ENCODE measurements at places on chromosomes 6 and 20. TPM values are rescaled to one million over a fixed set of nuclear protein-coding genes. Genes with fewer than 3 reads are reported as not detected.

GRCh38 chr20:37864298-37864697 is 38.6 kb upstream of the VSTM2L start:
- DNase-seq = no peak

CRISP2 gene
- total RNA-seq = not detected

PNPLA1 gene
- total RNA-seq = 0.26 TPM

GRCh38 chr6:14177413-14178082 is 60.0 kb downstream of the CD83 start:
- peak; percentile 7 for DNase-seq

DNA sequence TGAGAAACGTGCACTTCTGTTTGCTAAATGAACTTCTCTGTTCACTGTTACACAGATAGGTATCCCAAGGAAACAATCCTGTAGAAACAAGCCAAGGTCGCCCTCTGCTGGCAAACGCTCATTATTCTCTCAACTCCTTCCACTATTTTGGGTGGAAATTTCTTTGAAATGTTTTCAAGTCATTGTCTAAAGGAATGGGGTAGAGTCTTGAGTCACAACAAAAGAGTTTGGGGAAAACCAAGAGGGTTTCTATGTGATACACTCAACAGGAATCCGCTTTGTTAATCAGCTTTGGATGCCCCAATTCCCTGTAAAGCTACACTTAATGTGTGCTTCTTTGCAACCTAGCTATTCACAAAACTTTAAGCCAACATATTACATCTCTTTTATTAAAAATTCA is 4.6 kb upstream of the RAE1 start:
- peak; percentile 69 for DNase-seq

DNA sequence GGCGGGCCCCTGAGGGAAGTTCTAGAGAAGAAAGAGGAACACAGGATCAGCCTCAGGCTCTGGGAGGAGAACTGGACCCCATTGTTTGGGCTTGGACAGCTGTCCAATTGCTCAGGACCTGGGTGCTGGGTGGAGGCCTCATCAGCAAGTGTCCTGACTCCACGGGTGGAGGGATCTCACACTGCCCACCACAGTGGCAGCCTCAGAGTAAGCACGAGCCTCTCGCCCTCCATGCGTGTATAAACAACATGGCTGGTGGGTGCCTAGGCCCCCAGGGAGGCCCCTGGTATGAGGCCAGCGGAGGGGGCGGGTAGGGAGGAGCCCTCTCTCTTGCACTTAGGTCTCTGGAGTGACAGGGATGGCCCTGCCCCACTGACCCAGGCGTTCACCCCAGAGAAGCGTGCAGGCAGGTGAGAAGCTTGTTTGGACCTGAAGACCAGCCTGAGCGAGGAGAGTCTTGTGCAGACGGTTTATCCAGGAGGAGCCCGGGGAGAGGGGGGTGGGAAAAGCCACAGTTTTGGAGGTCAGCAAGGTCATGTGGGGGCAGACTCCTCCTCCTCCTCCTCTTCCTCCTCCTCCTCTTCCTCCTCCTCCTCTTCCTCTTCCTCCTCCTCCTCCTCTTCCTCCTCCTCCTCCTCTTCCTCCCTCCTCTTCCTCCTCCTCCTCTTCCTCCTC is 41.9 kb upstream of the BHLHE23 start:
- no peak for DNase-seq

- no peak for DNase-seq
These were observed 11.1 kb downstream of the MAP1LC3A start for GRCh38 chr20:34569598-34569997.

- peak; percentile 10 for DNase-seq
These were observed 733.7 kb upstream of the CITED2 start for GRCh38 chr6:140108167-140108566.

DNA sequence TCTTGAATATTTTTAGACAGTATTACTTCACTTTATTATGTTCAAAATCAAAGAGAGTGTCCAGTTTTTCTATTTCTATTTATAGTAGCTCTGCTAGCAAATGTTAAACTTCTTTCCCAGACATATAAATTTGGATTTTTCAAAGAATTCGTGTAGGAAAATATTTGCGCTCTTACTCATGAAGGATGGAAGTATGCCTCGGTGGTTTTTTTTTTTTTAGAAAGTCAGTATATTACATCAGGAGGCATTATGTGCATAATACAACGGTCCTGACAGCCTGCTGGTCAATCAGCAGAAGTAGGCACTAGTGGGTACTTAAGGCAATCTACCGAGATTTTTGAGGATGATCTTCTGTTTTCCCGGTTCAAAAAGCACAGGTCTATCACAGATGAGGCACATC is 249.3 kb downstream of the TBX18 start:
- DNase-seq = no peak

DNA sequence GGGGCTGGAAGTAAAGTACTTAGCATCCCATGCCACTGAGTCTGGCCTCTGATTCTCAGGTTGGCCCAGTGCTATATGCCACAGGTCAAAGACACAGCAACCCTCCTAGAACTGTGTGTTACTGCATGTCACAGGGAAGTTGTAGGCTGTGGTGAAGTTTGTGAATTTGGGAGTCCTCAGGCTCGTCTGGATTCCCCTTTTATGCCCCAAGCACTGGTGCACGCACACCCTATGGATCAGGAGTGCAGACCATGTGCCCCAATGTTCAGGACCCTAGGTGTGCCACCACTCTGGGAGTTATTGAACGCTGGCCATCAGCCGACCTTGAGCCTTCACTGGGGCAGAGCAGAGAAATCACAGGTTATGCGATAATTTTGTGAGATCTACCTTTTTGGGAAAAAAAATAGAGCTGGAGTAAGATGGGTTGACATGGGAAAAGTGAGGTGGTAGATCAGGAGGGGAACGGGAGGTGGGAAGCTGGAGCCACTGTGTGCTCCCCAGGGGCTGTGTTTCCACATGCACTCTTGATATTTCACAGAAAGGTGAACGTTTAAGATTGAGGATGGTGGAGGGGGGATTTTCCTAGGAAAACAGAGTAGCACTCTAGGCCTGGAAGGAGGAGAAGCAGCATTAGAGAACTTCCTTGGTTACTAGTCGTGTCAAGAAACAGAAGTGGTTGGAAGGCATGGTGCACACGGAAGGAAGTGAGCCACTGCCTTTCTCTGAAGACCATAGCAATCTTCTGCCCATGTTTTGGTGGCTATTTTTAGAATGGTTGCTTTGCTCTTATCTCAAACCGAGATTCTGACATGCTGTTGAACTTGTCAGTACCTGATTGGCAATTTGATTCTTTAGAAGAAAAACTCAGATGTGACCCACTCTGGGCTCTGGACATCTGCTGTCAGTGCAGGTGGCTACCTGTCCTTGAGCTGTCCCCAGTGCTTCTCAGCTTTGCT is 44.1 kb downstream of the DUSP22 start:
- no peak for DNase-seq

DNA sequence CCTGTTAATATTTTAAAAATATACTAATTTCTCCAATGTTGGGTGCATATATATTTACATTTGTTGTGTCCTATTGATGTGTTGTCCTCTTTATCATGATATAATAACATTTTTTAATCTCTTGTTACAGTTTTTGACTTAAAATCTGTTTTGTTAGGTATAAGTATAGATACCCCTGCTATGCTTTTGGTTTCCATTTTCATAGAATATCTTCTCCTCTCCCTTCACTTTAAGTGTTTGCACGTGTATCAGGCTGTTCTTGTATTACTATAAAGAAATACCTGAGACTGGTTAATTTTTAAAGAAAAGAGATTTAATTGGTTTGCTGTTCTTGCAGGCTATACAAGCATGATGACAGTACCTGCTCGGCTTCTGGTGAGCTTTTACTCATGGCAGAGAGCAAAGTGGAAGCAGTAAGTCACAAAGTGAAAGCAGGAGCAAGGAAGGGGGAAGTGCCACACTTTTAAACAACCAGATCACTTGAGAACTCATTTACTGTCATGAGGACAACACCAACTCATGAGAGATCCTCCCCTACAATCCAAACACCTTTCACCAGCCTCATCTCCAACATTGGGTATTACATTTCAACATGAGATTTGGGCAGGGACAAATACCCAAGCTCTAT is 340.5 kb upstream of the SYNCRIP start:
- no peak for DNase-seq

DNA sequence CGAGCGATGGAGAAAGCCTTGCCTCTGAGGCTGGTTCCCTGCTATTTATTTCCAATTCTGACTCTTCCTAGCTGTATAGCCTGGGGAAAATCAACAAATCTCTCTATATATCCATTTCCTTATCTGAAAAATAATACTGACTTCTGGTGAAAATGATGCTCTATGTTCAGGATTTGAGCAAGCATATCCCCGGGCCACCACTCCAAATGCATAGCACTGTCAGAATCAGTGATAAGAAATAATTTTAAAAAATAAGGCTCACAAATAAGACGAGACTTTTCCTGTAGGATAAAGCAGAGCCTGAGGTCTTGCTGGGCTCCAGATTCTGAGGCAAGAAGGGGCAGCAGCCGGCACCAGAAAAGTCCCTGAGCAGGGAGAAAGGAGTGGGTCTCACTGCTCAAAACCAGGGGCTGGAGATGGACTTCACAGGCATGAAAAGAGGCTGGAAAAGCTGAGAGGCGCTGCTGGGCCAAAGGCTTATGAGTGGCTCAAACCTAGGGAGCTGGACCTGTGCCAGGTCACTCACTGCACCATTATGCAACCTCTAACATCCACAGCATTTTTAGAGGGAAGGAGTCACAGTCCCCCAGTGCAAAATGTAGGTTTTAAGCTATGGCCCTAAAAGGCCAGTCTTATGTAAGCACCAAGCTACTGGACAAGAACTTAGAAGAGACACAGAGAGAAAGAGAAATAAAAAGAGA is 48.1 kb upstream of the SLC17A4 start:
- DNase-seq = peak; percentile 21

PRSS16 gene
- 15.1 TPM for total RNA-seq

- DNase-seq = no peak
These were observed 33.4 kb downstream of the PREX1 start for GRCh38 chr20:48794360-48794759.

- no peak for DNase-seq
These were observed 25.0 kb upstream of the CDKAL1 start for GRCh38 chr6:20509212-20509611.

HRH3 gene
- total RNA-seq = not detected

GRCh38 chr6:71015392-71015791 is 58.5 kb upstream of the B3GAT2 start:
- no peak for DNase-seq

NTSR1 gene
- total RNA-seq = not detected

MEP1A gene
- not detected for total RNA-seq

PNLDC1 gene
- total RNA-seq = 0.26 TPM

MYCT1 gene
- total RNA-seq = 0.13 TPM

DNA sequence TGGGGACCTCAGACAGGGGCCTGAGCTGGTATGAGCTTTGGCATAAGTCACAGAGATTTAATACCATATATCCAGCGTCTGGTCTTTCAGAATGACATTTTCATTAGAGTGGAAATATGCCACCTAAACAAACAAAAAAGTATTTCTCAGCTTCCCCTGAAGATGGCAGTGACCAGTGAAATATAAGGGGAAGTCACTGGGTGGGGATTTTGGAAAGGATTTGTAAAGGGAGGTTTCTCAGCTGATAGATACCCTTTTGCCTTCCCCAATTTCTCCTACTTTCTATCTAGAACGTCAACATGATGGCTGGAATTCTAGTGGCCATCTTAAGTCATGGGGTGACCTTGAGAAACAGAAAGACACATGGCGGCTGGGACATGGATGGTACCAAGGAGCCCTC is 137.7 kb upstream of the LRFN2 start:
- DNase-seq = no peak

RTF2 gene
- total RNA-seq = 83.6 TPM

LTB gene
- total RNA-seq = not detected

GRCh38 chr20:58523971-58524315 is 8.7 kb upstream of the APCDD1L start:
- DNase-seq = no peak

- DNase-seq = no peak
These were observed 50.4 kb upstream of the CTNNBL1 start for GRCh38 chr20:37643400-37643799.

DNA sequence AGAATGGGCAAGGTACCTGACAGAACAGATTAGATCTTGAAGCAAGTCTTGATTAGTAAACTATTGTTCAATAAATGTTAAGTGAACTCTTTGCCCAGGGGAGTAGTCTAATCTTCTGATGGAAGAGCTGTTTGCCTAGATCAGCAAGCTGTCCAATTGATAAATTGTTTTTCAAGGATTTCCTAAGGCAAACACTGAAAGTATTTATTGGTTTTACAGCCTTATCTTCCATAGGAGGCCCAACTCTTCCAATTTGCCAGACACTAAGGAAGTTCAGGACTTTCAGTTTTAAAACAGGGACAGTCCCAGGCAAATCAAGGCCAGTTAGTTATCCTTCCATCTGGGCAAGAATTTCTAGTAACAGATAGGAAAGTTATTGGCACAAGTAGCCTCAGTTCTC is 1.8 kb upstream of the C6orf163 start:
- DNase-seq = no peak

HTR1B gene
- total RNA-seq = under 0.01 TPM

- DNase-seq = peak; percentile 77
These were observed 1190.5 kb upstream of the EYS start for GRCh38 chr6:66897576-66897975.

CPNE5 gene
- total RNA-seq = not detected

HLA-DRB5 gene
- total RNA-seq = not detected

OR2H2 gene
- not detected for total RNA-seq

GRCh38 chr6:100998111-100998510 is 117.0 kb upstream of the ASCC3 start:
- DNase-seq = peak; percentile 90

- no peak for DNase-seq
These were observed 182.3 kb downstream of the SASH1 start for GRCh38 chr6:148524976-148525375.

LAMA2 gene
- total RNA-seq = under 0.01 TPM

FAM217A gene
- total RNA-seq = not detected

CMTR1 gene
- 15.8 TPM for total RNA-seq
